ENCODE measurements at places on chromosomes 3 and 15. TPM values are rescaled to one million over a fixed set of nuclear protein-coding genes. Genes with fewer than 3 reads are reported as not detected.
A peak's percentile ranks its signal among the peaks of the same experiment; 100 is the strongest.

GRCh38 chr3:171854649-171855305, 11.6 kb downstream of the TMEM212 start:
- DNase-seq = no peak

DNA sequence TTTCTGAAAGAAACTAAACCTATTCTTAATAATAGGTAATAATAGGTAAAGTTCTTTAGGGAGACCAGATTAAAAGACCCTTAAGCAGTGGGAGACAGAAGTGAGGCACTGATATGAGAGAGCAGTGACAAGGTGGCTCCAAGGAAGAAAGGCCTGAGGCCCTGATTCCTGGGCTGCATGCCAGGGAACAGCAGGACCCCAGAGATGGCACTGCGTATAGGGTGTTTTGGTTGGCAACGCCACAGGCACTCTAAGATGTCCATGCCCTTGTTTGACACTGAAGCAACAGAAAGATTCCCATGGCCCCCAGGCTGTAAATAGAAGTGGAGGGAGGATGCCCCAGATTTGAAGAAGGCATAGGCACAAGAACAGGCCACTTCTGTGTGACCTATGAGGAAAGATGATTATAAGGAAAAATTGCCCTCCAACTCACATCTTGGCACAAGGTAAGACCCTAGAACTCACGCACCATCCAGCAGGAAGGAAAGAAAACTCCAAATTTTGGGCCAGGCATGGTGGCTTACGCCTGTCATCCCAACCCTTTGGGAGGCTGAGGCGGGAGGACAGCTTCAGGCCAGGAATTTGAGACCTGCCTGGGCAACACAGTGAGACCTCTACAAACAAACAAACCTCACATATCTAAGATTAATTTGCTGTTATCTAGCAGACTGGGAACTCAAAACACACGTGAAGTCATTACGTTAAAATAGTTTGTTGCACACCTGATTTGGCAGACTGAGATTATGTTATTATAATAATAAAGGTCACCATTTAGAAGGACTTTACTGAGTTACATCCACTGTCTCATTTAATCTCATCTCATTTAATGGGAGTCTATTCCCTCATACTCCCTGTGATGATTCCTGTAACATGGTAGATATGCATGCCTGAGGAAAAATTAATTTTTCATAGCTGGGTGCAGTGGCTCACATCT, 10.5 kb upstream of the BLM start:
- no peak for DNase-seq

GRCh38 chr3:111336511-111336910, 205.5 kb upstream of the CD96 start:
- DNase-seq = no peak

GRCh38 chr3:53163444-53164387, 2.7 kb downstream of the PRKCD start:
- no peak for DNase-seq

DNA sequence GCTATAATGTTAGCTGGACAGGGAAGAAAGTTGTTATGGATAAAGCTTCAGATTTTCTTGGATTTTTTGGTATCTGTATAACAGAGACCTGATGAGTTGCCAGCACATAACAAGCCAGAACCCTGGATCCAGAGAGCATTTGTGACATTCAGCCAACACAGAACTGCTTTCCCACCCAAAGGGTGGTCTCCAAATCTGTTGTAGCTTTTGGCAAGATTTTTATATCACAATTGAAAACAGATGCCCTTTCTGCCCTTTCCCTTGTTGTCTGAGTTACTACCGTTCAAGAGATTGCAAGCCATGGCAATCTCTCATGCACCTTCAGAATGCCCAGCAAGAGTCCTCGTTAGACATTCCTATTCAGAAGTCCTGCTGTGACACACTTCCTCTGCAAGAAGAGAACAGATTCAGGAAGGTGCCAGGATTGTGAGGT, 107.6 kb upstream of the FGF7 start:
- no peak for DNase-seq

DNA sequence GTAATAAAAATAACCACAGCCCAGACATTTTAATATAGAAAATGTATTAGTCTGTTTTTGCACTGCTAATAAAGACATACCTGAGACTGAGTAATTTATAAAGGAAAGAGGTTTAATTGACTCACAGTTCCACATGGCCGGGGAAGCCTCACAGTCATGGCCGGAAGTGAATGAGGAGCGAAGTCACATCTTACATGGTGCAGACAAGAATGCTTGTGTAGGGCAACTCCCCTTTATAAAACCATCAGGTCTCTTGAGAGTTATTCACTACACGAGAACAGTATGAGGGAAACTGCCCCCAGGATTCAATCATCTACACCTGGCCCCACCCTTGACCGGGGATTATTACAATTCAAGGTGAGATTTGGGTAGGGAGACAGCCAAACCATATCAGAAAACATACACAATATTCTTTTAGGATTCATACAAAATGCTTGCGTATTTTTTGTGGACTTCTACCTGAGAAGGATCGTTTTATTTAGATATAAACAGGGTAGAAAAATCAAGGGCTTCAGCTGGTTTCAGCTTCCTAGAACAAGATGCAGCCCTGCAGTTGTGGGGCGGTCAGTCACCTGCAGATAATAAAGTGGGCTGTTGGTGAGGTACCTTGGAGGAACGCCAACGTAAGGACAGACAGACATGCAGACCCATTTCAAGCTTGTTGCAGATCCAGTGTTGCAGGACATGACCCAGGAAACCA, 101.9 kb downstream of the TNIK start:
- peak; percentile 72 for DNase-seq

DNA sequence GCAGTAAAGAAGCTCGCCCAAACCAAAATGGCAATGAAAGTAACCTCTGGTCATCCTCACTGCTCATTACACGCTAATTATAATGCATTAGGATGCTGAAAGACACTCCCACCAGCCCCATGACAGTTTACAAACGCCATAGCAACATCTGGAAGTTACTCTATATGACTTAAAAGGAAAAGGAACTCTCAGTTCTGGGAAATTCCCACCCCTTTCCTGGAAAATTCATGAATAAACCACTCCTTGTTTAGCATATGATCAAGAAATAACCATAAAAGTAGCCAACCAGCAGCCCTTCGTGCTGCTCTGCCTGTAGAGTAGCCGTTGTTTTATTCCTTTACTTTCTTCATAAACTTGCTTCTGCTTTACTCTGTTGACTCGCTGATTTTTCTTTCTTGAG, 164.6 kb downstream of the SMAD6 start:
- no peak for DNase-seq

DNA sequence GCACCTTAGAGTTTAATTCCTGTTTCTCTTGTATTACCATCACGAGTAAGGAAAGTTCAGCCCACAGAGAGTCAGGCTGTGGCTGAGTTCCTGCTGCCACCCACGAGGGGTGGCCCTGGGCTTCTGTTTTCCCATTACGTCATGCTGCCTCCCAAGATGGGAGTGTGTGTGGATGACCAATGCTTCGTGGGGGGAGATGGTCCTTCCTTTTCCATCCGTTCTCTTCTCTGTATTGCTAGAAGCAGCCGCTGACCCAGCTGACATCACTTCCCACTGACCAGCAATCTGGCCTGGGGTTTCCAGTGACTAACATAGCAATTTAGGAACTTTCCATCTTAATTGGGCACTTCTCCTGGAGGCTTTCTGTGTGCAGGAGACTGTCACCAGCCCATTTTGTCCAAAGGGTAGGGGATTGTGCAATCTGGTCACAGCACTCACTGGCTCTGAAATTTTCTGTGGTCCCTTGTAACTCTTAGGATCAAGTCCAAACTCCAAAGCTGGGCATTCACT, 9.3 kb downstream of the IRAK2 start:
- peak; percentile 91 for DNase-seq

GRCh38 chr3:52739730-52740129, 31.0 kb downstream of the NEK4 start:
- no peak for DNase-seq

DNA sequence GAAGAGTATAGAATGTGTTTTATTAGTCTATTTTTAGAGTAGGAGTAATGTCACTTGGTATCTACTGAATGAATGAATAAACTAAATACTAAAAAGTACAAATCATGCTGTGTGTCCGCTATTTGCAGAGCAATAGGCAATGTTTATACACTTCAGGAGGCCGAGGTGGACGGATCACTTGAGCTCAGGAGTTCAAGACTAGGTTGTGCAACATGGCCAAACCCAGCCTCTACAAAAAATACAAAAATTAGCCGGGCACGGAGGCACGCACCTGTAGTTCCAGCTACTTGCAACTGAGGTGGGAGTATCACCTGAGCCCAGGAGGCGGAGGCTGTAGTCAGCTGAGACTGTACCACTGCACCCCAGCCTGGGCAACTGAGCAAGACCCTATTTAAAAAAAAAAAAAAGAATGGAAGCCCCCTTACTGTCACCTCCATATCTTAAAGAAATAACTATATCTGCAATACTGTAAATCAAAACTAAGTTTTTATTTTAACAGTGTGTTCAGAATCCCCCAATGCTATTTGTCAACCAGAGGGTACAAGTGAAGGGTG, 98.4 kb downstream of the DHX30 start:
- no peak for DNase-seq

DNA sequence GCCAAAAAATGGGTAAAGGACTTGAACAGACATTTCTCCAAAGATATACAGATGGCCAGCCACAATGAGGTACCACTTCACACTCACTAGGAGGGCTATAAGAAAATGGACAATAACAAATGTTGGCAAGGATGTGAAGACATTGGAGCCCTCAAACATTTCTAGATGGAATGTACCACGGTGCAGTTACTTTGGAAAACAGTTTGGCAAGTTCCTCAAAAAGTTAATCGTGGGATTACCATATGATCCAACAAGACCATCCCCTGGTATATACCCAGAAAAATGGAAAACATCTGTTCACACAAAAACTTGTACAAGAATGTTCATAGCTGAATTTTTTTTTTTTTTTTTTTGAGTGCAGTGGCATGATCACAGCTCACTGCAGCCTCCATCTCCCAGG, 15.9 kb upstream of the HRH1 start:
- DNase-seq = no peak

- DNase-seq = no peak
These were observed 514.5 kb downstream of the ROBO1 start for GRCh38 chr3:79253271-79253670.

DNA sequence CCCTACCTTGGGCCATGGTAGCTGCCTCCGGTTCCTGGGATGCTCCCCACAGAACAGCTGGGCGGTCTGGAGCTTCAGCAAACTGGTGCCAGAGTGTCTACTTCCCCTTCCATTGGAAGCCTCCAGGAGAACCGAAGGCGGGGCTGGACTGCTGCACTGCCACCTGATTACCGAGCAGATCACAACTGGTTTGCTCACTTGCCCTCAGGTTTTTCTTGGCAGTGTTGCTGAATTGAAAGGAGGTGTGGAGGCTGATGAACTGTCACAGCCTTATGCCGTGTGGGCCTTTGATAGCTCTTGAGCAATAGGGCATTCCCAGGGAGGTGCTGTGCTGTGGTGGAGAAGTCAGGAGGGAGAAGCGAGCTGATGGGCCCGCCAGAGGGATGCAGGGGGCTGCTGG, at the start of gene TGM5:
Gene TGM5, minus strand, starts transcription at position 95 of the 400 bp plus-strand sequence. Its CDS starts 79 bp downstream, at position 16.
- no peak for DNase-seq

Gene CACNA2D3
- 0.14 TPM for total RNA-seq

Gene GALNT15
- 0.13 TPM for total RNA-seq

Gene HCLS1
- total RNA-seq = 55.1 TPM

Gene XCR1
- not detected for total RNA-seq

Gene MEIS2
- total RNA-seq = 17.1 TPM

Gene SNURF
- 5.8 TPM for total RNA-seq

Gene CPLX3
- total RNA-seq = 0.26 TPM

Gene CAND2
- total RNA-seq = 0.60 TPM

Gene C3orf85
- total RNA-seq = not detected

Gene ERICH6
- total RNA-seq = not detected
